Renal pelvis (tissue), 12 donors: ENCODE measurements at places on chromosomes 16 and 17.

- DNase-seq, result no peak
Observed at GRCh38 chr17:68461589-68461988, 4.3 kb upstream of the WIPI1 start.

DNA sequence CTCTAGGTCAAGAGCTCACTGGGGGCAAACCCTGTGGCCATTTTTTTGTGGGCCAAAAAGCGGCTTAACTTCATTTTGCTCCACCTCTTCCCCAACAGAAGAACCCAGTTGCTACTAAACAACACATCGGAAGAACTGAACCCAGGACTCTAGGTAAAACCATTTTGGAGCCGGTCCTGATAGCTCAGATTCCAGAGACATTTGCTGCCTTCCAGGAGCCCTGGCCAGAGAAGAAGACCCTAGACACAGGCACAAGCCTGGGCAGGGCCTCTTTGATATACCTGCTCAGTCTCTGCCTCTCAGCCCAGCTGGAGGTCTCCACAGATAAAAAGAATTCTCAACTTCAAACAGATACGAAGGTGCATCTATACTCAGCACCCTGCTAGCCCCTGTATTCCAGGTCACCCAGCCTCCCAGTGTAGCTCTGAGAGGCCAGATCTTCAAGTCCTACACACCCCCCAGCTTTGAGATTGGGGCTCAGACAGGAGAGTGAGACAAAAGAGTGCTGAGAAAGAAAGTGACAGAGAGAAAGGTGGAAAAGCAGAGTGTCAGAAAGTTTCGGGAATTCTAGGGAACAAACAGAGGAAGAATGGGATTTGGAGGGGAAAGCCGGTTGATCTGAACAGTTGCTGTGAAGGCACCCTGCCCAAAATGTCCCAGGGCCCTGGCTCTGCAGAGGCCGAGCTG, 6.6 kb upstream of the HOXB9 start:
- no peak for DNase-seq

GRCh38 chr17:58630883-58631522, 60.8 kb downstream of the TEX14 start:
- DNase-seq, result no peak

- DNase-seq, result no peak
Observed at GRCh38 chr17:15890279-15890892, 54.5 kb upstream of the ADORA2B start.

GRCh38 chr16:80825365-80825758, 21.0 kb upstream of the CDYL2 start:
- DNase-seq, result no peak
